Omental fat pad (tissue), 4 donors: ENCODE measurements at places on chromosomes 2 and 18.

- DNase-seq = no peak
Measured at GRCh38 chr18:1253827-1254226, 349.2 kb downstream of the ADCYAP1 start.

- DNase-seq = no peak
Measured at GRCh38 chr2:191350826-191351225, 105.6 kb downstream of the MYO1B start.

DNA sequence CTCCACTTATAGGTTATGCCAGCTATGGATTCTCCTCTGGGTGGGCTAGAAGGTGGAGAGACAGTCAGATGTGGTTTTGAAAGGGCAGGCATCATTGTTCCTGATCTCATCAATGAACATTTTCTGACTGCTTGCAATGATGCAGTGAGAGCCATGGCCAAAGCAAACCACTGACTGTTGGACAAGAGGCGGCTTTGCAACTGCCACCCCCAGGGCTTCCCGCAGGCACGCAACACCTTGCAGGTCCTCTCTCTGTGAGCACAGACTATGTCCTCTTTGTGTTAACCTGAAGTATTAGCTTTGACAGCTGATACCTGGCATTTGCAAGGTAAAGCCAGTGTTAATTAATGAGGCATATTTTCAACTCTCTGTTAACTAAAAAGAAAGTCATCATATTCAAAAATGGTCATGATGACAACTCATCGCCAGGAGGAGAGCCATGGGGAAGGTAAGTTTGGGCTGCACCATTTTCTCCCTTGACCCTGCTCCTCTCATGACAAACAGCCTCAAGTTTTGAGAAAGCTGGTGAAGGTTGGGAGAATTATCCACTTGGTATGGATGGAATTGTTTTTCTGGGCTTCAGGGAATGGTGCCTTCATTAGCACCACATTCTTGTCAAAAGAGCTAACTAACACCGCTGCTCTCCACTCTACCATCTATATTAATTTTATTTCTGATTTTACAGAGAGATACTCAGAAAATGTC lies 14.9 kb upstream of the FAM124B start:
- no peak for DNase-seq

- no peak for DNase-seq
Measured at GRCh38 chr18:36901277-36901701, 72.4 kb downstream of the KIAA1328 start.

DNA sequence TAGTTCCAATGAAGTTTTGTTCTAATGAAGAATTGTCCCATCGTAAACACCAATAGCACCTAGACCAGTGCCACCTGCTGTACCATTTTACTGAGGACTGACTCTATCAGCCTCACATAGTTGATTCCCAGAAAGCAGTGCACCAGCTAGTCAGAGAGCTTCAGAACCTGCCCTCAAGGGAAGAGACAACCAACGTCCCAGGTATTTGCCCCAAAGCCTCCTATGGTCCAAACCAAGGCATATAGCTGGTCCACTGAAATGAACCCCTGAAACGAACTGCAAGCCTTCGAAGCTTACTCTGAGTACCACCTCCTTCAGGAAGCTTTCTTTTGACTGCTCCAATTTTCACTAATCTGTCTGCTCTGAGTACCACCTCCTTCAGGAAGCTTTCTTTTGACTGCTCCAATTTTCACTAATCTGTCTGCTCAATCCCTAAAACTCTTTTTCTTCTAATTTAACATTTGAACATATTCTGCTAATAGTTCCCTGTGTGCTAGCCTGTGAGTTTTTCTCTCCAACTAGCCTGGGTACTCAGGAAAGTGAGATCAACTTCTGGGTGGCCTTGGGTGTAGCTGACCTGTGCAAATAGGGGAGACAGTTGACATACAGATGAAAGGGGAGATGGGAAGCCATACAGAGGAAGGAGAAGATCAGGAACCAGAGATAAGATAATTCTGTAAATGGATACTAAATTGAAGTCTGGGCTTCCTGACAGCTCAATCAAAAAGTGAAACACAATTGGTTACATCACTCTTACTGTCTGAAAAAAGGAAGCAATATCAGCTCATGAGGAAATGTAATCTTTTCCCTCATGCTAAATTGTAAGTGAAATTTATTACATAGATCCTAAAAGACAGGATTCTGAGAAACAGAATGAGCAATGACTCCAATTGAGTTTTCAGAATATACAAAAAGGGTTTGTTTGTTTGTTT lies 33.5 kb upstream of the EML4 start:
- no peak for DNase-seq

- DNase-seq = no peak
Measured at GRCh38 chr18:3177902-3178687, 41.7 kb downstream of the MYOM1 start.

GRCh38 chr18:13035249-13035914 lies 44.2 kb downstream of the CEP192 start:
- DNase-seq = no peak

GRCh38 chr2:146412625-146413024 lies 1432.2 kb upstream of the ACVR2A start:
- DNase-seq = no peak

GRCh38 chr2:100060875-100061274 lies 81.5 kb downstream of the AFF3 start:
- DNase-seq = no peak

- peak; percentile 39 for DNase-seq
Measured at GRCh38 chr2:21317131-21317530, 193.4 kb downstream of the TDRD15 start.

DNA sequence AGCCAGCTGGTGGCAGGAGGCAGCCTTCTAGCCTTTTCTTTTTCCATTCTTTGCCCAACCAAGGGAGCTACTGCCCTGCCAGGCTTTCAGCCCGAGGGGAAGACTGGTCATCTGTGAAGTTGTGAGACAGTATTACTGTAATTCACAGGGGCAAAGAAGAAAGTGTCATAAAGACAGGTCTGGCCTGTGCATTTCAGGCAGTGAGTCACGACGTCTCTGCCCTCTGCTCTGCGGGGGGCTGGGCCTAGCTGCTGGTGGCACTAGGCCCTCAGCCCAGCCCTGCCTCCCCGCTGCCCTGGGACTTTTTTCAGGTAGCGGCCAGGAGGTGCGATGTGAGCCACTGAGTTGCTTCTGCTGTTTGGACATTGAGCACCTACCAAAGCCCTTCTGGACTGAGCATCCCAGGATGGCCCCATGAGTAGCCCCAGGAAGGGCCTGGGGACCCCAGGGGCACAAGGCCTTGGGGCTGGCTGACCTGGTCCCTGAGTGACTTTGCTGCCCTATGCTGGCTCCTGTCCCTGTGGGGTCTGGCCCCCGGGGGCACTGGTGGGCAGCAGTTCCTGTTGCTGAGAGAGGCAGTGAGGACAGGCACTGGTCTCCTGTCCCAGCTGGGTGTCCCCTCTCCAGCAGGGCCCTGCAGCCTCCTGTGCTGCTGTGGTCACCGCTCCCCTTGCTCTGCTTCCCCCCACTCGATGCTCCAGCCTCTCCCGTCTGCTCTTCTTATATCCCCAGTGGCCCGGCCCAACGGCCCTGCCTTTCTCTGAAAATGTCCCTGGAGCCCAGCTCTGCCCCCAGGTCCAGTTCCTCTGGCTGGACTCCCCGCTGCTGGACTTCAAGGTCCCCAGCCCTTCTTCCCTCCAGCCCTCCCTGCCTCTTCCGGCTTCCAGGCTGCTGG lies 7.0 kb downstream of the INHBB start:
- no peak for DNase-seq

DNA sequence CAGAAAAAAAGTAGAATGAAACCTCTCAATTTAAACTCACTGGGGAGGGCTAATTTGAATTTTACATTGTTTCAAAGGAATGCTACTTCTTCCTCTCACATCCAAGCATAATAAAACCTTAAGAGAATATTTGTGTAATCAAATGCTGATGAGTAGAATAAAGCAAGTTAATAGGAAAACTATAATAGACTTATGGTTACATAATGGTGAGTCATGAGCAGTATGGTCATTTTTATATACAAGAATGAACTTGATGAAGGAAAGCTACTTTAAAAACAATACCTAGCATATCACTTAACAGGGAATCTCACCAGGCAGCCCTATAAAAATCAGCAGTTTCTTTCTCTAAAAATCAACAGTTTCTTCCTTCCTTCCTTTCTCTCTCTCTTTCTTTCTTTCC lies 80.3 kb downstream of the VSNL1 start:
- DNase-seq = no peak

DNA sequence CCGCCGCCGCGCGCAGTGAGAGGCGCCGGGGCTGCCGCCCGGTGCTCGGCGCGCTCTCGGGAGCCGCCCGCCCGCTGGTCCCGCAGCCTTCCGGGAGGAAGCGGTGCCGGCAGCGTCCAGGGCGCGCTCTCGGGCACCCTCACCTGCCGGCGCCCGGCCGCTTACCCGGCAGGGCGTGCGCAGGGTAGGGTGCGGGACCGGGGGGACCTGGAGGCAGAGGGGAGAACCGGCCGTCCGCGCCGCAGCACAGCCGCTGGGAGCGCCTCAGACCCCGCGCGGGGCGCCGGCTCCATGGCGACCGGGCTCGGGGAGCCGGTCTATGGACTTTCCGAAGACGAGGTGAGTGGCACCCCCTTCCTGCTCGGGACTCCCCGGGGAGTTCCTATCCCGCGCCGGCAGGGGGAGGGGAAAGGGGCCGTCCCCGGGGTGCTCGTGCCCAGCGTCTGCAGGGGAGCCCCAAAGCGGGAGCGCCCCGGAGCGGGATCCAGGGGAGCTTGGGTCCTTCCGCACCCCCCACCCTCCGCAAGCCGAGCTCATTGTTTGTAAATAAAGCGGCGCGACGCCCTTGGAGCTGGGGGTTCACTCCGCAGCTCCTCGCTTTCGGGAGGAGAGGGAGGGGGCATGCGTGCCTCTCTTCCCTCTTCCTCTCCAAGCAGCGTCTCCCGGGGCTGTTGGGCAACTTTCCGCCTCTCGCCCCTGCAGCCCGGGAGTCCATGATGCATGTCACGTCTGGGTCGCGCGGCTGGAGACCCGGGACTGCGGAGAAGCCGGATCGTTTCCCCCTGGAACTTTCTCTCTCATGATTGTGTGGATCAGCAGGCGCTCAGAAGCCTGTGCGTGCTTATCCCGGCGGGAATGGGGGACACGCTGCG lies 580 bp downstream of the NEDD4L start:
- DNase-seq = peak; percentile 27

DNA sequence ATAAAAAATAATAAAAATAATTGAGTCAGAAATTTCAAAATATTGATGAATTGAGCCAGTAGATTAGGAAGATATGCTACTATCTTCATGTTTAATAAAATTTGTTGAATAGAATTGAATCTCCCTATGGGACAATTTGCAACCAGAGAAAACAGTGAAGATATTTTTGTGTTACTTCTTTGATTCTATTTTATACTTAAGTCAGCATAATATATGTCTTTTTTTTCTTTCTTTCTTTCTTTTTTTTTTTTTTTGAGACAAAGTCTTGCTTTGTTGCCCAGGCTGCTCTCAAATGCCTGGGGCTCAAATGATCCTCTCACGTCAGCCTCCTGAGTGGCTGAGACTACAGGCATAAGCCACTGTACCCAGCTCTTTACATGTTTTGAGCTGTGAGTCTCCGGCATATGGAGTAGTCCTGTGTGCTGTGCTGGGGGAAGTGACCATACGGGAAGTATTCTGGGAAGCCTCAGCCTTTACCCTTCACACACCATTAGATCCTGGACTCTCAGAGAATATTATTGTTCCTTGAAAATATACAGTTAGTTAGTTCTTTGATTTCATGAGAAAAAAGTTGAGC lies 13.8 kb upstream of the IAH1 start:
- no peak for DNase-seq

- no peak for DNase-seq
Measured at GRCh38 chr18:9596226-9596625, 18.1 kb downstream of the PPP4R1 start.

GRCh38 chr2:40658941-40659340 lies 207.1 kb upstream of the SLC8A1 start:
- DNase-seq = no peak

- DNase-seq = no peak
Measured at GRCh38 chr18:31044926-31045325, 2.4 kb upstream of the DSC3 start.

DNA sequence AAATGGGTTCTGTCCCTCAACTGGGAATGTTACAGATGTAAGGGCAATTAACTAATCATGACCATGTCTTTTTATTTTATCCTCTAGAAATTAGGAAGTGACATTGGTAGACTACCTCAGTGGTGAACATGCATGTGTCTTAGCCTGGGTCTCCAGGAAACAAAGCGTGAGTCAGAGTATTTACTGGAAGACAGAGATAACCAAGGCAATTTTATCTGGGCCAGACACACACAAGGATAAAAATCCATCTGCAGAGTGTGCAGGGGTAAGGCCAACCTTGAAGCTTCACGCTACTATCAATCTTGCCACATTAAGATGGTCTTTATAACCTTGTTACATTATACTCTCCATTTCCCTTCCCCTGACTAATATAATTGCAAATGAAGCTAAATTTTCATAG lies 487.5 kb downstream of the SUCLG1 start:
- DNase-seq = no peak

DNA sequence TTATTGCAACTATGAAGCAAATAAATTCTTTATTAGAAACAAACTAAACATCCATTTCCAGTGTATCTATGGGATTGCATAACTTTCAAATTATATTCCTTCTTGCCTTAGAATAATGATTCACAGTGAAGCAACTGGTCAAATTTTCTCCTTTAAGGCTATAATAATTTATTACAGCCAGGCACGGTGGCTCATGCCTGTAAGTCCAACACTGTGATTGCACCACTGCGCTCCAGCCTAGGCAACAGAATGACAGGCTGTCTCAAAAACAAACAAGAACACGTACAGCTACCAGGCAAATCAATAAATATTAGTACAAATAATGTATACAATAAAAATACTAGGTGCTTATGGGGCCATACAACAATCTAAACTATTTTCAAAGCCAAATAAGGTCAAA lies 1416.2 kb downstream of the LRP1B start:
- no peak for DNase-seq

DNA sequence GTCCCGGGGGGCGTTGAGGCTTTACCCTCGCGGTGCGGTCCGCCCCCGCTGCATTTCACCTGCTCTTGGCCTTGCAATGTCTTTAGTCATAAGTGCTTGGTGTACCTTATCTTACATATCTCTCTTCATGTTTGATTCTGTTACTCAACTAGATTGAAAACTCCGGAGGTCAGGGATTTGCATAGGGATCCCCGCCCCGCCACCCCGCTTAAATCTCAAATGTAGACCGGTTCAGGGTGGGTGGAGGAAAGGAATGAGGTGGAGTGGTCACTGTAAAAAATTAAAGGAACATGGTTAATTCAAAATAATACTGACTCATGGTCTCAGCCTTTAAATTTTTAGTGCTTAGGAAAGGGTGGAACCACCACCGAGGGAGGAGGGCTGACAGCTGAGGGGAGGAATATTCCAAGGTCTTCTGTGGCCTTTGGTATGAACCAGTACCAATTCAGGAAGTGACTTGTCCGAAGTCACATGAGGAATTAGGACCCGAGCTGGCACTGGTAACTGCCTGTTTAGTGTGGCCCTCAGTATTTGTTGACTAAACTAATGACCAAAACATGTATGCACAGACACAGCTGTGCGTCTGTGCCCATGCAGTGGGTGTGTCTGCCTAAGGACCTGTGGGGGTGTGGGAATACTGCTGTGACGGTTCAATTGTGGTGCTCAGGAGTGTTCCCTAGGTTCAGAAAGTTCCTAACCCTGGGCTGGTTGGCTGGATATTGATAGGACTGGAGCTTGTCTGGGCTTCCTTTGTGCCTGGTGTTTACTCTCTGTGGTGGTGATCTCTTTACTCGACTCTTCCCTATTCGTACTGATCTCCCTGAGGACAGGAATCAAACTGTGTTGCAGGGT lies 1.0 kb downstream of the PLEKHB2 start:
- DNase-seq = no peak

- DNase-seq = no peak
Measured at GRCh38 chr18:63145851-63146555, 173.6 kb downstream of the BCL2 start.

- no peak for DNase-seq
Measured at GRCh38 chr2:69499966-69500365, 62.7 kb upstream of the NFU1 start.

- DNase-seq = no peak
Measured at GRCh38 chr2:205903549-205904129, 182.3 kb downstream of the INO80D start.
